NCI-H510A (cell line): ENCODE measurements at places on chromosomes 2 and 18.

- DNase-seq, result no peak
These were observed 16.7 kb downstream of the IL1R1 start for GRCh38 chr2:102159295-102159694.

GRCh38 chr2:113068706-113069485, 1.1 kb downstream of the IL1F10 start:
- no peak for DNase-seq

GRCh38 chr2:77144772-77145171, 377.4 kb downstream of the LRRTM4 start:
- no peak for DNase-seq

DNA sequence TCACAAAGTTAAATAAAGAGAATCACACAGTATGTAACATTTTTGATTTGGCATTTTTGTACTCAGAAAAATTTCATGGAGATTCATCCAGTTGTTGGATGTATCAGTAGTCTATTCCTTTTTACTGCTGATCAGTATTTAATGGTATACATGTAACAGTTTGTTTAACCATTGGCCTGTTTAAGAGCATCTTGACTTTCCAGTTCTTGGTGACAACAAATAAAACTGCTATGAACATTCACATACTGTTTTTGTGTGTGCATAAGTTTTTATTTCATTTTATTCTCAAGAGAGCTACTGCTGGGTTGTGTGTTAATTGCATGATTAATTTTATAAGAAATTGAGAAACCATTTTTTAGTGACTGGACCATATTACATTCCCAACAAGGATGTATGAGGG, 694.5 kb upstream of the RAB6C start:
- DNase-seq, result no peak

DNA sequence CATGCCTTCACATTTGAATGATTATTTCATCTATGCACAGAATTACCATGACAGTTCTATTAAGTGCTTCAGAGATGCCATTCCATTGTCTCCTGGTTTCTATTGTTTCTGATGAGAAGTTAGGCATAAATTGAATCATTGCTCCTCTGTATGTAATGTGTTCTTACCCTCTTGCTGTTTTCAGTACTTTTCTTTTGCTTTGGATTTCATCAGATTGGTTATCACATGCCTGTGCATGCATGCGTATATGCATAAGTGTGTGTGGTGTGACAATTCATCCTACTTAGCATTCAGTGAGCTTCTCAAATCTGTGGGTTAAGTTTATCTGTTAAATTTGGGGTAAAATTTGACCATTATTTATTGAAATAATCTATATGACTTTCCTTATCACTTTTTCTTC, 263.3 kb upstream of the RND3 start:
- no peak for DNase-seq

- DNase-seq, result no peak
These were observed 8.6 kb downstream of the CABLES1 start for GRCh38 chr18:23143815-23144261.

- DNase-seq, result no peak
These were observed 8.5 kb downstream of the STAM2 start for GRCh38 chr2:152167065-152167464.

DNA sequence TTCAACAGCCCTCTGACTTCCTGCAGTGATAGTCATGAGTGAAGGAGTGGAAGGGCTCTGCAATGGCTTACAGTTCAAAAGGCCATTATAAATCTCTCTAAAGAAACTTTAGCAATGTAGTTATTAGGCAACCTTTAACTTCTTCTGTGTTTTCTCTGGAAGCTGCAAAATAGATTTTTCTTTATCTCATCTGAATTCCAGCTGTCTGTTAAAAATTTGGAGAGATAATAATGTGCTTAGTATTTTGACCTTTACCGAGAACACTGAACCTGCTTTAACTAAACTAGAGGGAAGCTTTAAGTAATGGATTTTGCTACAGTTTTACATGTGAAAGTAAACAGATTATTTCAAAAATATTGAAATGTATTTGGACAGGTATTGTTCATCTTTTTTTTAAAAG, 847.9 kb downstream of the ERBB4 start:
- DNase-seq, result no peak

GRCh38 chr2:189020179-189020578, 46.0 kb downstream of the COL3A1 start:
- DNase-seq, result no peak

- no peak for DNase-seq
These were observed 22.8 kb upstream of the ZNF385B start for GRCh38 chr2:179884193-179884592.

- no peak for DNase-seq
These were observed 54.8 kb downstream of the CDH20 start for GRCh38 chr18:61388010-61388409.

DNA sequence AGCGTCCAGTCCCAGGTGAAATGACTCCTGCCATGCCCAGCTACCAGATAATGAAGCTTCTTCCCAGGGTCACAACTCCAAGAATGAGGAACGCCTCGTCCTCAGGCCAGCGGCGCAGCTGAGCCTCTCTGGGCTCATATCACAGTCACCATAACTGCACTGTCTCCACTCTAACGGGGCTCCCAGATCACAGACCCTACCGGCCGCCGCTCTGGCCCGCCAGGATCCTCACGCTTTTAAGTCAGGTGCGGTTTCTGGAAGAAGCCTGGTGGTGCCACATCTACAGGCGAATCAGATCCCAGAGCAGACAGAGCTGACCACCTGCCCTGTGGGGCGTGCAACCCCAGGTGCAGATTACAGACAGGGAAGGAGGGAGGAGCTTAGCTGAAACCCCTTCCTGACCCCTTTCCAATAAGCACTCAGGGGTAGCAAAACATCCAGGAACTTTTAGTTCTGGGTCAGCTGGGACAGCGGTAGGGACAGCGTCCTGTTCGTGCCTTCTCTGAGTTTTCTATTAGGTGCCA, 3.7 kb upstream of the ACKR3 start:
- no peak for DNase-seq

GRCh38 chr2:156190517-156190916, 142.0 kb downstream of the NR4A2 start:
- DNase-seq, result no peak

GRCh38 chr2:42827647-42828486, 35.5 kb upstream of the HAAO start:
- peak; percentile 56 for DNase-seq

DNA sequence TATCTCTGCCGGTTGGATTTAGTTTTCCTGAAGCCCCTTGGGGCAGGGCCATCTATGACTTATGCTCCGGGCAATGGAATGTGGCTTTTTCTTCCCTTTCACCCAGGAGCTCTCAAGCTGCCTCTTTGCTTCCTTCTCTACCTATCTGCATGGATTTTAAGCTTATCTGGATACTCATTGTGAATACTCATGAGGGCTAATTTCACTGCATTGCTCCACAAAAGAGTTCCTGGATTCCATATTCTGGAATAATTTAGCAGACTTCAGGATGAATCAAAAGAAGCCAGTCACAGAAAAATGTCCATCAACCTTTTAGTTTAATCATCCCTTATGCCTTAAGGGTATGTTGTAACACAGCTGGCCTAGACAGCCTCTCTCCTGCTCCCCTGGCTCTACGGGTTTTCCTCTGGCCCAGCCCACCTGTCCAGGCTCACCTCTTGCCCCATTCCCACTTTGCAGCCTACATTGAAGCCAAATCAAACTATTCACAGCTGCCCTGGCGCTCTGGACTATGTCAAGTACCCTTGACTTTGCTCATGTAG, 122.8 kb upstream of the RMDN2 start:
- peak; percentile 47 for DNase-seq

DNA sequence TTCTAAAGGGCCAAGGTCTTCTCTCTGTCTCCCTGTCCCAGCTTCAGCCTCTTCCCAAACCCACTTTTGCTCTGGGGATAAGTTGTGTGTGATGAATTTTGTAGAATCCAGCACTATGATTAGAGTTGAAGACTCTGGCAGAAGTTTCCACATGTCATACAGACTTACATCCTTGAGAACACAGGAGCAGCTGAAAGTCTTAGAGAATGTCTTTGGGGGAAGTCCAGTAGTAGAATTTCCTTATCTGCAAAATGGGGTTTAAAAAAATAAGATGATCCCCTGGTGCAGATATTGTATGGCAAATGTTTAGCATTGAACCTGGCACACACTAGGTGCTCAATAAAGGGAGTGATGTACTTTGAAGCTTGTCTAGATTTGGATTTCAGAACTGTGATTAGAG, 65.2 kb downstream of the TMEM247 start:
- DNase-seq, result no peak

DNA sequence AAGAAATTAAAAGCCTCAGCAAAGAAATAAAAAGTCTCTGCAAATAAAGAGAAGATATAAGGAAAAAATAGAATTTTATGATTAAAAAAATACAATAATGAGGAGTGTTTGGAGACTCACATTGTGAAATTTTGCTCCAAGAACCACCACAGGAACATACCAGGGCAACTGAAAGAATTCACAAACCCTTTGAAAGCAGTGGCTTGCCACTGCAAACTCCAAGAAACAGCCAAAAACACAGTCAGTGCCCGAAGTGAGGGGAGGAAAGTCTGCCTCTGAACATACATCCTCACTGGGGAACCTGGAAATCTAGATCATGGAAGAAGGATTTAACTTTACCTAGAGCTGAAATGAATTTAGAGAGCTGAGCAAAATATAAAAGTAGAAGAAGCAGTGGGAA, 33.1 kb downstream of the EVA1A start:
- DNase-seq, result no peak

DNA sequence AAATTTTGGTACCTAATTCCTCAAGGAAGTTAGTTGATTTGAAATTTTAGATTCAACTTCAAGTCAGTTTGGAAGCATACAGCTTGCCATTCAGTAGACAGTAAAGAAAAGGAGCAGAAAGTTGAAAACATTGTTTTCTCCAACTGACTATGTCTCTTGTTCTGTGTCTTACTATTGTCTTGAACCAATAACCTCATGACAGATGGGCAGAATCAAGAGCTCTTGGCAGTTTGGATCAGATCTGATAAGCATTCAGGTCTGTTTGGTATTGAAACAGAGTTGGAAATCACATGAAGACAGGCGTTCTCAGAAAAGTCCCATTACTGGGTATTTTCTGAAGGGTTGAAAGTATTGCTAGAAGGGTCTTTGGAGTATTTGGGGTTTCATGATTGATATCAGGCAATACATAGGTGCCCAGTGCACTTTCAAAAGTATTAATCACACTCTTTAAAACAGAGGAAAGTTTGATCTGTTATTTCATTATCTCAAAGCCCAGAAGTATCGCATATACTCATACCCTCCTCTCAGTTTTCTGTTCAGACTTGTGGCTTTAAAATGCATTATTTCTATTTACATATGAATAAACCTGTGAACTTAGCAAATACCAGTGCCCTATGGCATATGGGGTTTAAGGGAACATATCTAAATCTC, 428.4 kb upstream of the ZEB2 start:
- no peak for DNase-seq

DNA sequence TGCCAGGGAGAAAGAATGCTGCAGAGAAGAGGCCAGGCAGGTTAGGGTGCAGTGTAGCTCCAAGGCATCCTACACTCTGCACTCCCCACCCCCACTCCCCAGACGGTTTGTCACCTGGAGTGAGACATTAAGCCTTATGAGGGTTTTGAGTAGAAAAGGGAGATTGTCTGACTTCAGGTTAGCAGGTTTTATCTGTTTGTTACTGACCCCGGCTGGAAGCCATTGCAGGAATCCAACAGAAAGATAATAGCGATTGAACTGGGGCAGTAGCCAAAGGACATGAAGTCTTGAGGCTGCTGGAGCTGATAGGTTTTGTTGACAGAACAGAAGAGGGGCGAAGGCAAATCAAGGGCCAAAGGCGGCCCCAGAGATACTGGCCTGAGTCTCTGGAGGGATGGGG, 36.0 kb upstream of the OR6B3 start:
- DNase-seq, result no peak

- no peak for DNase-seq
These were observed 4.5 kb downstream of the RBKS start for GRCh38 chr2:27885661-27886060.

GRCh38 chr2:138610201-138610953, 108.8 kb downstream of the SPOPL start:
- no peak for DNase-seq

GRCh38 chr18:53689886-53690285, 534.6 kb downstream of the MBD2 start:
- DNase-seq, result no peak

DNA sequence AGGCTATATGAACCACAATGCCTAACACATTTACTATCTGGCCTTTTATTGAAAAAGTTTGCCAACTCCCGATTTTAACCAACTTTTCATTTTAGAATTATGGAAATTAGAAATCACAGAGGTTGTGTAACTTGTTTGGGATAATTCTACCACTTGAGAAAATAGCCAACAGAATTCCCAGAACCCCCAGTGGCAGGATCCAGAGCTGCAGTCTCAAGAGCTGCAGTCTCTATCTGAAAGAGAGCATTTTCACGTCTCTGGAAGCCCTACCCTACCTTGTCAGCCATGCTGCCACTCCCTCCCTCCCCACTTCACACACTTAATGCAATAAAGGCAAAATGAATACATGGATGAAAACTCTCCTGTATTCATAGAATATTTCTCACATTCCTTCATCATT, 23.4 kb upstream of the TSPYL6 start:
- no peak for DNase-seq

- DNase-seq, result no peak
These were observed 336.9 kb upstream of the PKDCC start for GRCh38 chr2:41710944-41711343.

DNA sequence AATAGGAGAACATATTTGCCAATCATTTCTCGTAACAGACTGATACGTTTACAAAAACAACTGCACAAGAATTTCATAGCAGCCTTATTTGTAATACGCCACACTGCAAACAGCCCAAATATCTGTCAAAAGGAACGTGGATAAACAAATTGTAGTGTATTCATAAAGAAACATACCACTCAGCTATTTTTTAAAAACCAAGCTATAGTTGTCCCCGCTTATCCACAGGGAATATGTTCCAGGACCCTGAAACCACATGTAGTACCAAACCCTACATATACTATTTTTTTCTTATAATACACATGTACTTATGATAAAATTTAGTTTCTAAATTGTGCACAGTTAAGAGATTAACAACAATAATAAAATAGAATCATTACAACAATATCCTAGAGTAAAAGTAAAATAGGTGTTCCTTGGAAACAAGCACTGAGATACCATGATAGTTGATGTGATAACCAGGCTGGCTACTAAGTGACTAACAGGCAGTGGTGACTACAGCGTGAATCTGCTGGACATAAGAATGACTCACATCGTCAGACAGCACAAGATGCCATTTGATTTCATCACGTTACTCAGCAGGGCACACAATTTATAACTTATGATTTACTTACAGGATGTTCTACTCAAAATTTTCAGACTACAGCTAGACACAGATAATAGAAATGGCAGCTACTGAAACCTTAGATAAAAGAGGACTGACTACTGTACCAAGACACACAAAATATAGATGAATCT, 367.4 kb downstream of the NCKAP5 start:
- DNase-seq, result no peak

- no peak for DNase-seq
These were observed 32.1 kb upstream of the INSIG2 start for GRCh38 chr2:118056165-118056534.

- no peak for DNase-seq
These were observed 694 bp downstream of the UNC50 start for GRCh38 chr2:98608962-98609604.

DNA sequence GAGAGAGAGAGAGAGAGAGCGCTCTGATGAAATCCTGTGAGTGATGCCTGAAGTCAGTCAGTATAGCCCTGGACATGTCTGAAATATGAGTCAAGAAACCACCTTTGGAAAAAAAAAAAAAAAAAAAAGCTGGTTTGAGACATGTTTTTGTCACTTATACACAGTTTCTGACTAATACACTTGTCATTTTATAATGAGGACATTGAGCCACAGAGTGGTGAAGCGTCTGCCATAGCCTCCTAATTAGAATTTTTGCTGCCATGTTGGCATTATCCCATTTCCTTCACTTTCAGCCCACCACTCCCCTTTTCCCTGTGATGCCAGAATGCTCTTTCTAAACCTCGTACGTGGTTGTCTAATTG, 15.7 kb upstream of the MYO3B start:
- DNase-seq, result no peak
